Activated CD4-positive, alpha-beta T cell treated with anti-CD3 and anti-CD28 coated beads for 24 hours (primary cell): ENCODE measurements at places on chromosomes 7 and 10.
A peak's percentile ranks its signal among the peaks of the same experiment; 100 is the strongest.

GRCh38 chr7:31796375-31796774 is 109.4 kb downstream of the PPP1R17 start:
- DNase-seq, result no peak

GRCh38 chr7:100585511-100586265 is at the start of gene LRCH4:
TSS of gene LRCH4 (minus strand) at chr7:100586129. CDS start at chr7:100586100, 29 bp downstream.
- DNase-seq, result no peak

DNA sequence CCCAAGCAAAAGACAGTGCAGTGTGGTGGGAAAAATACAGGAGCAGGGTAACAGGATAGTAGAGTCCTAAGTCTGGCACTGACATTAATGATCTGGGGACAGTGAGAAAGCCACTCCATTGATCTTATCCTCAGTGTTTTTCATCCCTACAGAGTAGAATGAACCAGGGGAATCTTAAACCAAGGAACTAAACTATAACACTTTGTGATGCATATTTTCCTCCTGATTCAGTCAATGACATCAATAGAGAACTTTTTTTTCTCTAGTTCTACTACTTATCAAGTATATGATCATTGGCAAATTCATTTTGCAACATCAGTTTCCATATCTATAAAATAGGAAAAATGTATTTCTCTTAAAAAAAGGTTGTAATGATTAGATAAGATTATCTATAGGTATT is 151.1 kb downstream of the TMEM26 start:
- no peak for DNase-seq

- DNase-seq, result no peak
Measured at GRCh38 chr10:104406715-104407650, 53.4 kb downstream of the CFAP58 start.

GRCh38 chr7:50577569-50577968 is 12.4 kb upstream of the DDC start:
- DNase-seq, result no peak

DNA sequence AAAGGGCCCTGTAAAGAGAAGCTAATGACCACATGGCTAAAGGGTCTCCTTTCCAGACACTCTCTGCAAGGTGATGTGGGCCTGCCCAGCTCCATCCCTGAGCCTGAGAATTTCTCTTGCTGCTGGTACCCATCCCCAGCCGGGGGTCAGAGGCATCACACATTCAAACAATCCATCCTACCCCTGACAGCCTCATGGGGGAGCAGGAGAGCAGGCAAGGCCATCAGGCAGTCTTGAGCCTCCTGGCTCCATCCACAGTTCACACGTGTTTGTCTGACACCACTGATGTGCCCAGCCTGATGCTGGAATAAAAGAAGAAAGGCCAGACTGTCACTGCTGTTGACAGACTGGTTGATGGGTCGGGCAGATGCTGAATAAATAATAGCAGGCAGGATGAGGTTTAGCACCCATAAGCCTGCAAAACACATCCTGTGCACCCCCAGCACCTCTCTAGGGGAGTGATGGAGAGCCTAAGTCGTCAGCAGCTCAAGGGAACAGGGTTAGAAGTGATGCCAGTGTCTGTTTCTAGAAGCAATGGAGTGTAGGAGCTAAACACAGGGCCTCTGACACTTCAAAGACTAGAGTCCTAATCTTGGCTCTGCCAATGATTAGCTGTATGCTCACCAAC is 43.5 kb downstream of the TLL2 start:
- peak; percentile 1 for DNase-seq

DNA sequence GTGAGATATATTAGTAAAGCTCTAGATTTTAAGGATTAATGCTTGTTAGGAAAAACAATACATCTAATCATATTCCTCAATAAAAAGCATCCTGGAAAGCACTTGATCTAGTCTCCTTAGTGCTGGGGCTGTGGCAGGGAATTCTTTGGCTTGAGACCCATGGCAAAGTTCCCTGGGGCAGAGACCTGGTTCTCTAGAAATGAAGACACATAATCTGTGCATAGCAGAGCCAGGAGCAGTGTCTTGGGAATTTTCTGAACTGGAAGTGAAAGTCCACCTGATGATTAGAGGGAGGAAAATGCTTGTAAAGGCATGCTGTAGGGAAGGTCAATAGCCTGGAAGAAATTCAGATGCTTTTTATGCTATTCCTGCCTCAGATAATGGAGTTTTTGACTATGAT is 247.4 kb downstream of the CDK14 start:
- DNase-seq, result no peak

- DNase-seq, result no peak
Measured at GRCh38 chr7:106203473-106203872, 81.3 kb downstream of the NAMPT start.
